ENCODE measurements at places on chromosomes 1 and 21. TPM values are rescaled to one million over a fixed set of nuclear protein-coding genes. Genes with fewer than 3 reads are reported as not detected.

GRCh38 chr1:99516141-99516540 lies 129.8 kb upstream of the PALMD start:
- DNase-seq, result no peak

GRCh38 chr1:64686828-64687724 lies 57.8 kb upstream of the RAVER2 start:
- peak; percentile 63 for DNase-seq

The TSHB gene
- not detected for polyA plus RNA-seq

DNA sequence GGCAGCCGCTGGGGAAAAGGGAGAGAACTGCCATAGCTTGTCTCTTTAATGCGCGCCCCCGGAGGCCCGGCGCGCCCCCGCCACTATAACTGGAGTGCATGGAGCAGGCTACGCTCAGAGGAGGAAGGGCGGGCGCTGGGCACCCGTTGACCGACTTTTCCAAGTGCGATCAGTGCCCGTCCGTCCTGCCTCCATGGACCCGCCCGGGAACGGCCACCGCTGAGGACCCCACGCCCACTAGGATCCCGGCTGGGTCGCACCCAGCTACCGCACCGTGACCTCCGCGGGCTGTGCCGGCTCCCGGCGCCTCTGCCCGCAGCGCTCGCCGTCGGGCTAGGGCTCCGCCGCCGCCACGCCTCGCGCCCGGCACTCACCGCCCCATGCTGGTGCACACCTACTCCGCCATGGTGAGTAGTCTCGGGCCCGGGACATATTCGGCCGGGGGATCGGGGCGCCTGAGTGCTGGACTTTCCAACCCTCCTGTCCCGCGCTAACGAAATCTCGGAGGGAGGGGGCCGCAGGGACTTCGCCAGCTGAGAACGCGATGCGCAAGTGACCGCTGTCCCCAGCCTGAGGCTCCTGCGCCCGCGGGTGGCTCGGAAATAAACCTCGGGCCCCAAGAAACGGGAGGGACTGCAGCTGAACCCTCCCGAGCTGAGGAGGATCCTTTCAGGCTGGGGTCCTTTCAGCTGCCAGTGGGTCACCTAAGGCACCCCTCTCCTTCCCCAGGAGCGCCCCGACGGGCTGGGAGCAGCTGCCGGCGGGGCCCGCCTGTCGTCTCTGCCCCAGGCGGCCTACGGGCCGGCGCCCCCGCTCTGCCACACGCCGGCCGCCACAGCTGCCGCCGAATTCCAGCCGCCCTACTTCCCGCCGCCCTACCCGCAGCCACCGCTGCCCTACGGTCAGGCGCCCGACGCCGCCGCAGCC lies at the start of gene TFAP2E:
TFAP2E (plus strand) TSS at position 117 of the 927 bp plus-strand sequence; CDS start at position 381, 264 bp downstream.
- DNase-seq, result peak; percentile 53

- DNase-seq, result no peak
These were observed at the start of gene SLC5A9 for GRCh38 chr1:48222501-48223242. SLC5A9 (plus strand) TSS chr1:48222716; CDS start chr1:48222737, 21 bp downstream.

DNA sequence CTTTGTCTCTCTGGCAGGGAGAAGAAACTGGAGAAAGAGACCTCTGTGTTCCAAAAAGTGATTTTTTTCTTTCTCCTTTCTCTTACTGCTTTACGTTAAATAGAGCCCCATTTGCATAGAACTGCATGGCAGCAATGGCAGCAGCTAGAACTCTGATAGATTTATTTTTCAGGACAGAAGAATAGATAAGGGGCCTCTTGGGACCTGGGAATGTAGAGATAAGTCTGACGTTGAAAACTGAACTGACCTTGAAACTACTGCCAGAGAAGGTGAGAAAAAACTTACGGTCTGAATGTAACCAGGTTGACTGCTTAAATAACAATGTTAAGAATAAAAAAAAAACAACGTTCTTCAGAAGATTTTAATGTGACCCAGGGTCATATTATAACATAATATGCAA lies 25.4 kb upstream of the B3GALT5 start:
- DNase-seq, result no peak

- no peak for DNase-seq
These were observed 120.1 kb upstream of the RUNX3 start for GRCh38 chr1:25050165-25050564.

The ZNF672 gene
- 24.6 TPM for polyA plus RNA-seq

GRCh38 chr21:30479259-30479658 lies 908 bp downstream of the KRTAP19-1 start:
- DNase-seq, result no peak

The ACTA1 gene
- polyA plus RNA-seq, result 3.9 TPM

- no peak for DNase-seq
These were observed 364 bp downstream of the GOLPH3L start for GRCh38 chr1:150696590-150696989.

GRCh38 chr1:107557095-107557494 lies 407.9 kb downstream of the VAV3 start:
- no peak for DNase-seq

- no peak for DNase-seq
These were observed 168.1 kb downstream of the DUSP10 start for GRCh38 chr1:221573756-221574155.

GRCh38 chr1:195475568-195475967 lies 1132.7 kb downstream of the KCNT2 start:
- no peak for DNase-seq

DNA sequence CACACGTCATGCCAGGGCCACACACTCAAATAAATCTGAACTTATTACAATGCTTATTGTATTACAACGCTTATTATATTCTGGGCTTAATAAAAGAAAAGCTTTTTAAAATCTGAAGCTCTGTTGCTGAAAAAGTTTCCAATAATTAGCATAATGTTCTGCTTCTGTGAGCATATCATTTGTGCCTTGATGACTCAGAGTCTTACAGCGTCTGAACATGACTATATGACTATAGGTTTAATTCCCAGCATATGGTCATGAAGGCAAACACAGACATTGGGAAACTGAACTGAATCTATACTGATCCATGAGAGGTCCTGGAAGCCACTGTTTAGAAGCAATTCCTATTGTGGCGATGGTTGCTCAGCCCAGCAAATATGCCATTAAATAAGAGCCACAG lies 66.3 kb downstream of the SIM2 start:
- DNase-seq, result no peak

DNA sequence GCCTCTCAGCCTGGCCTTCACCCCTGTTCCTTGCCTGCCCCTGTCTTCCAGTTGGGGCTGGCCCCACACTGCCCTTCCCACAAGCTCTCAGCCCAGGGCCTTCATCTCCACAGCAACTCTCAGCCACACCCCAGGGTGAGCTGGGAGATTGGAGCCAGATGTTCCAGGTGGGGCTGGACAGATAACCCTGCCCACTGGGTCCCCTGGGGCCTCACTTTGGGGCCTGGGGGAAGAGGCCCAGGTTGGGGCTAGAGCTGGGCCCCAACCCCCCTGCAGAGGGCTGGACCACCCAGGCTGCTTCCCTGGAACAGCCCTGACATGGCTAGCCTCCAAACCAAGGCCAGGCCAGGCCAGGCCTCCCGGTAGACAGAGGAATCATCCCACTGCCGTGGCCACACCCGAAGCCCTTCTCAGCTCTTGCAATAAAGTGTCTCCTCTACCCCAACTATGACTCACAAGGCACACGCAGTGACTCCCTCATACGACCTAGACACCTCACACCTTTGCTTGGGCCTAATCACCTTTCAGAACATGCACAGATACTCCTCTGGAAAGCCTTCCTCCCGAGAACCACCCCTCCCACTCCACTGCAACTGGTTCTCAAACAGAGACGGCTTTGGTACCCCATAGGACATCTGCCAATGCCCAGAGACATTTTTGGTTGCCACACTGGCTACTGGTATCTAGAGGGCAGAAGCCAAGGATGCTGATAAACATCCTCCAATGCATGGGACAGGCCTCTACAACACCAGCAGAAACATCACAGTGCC lies 22.2 kb downstream of the SLC2A1 start:
- no peak for DNase-seq

- no peak for DNase-seq
These were observed 193.0 kb upstream of the PBX1 start for GRCh38 chr1:164366014-164366413.

- peak; percentile 45 for DNase-seq
These were observed 16.9 kb upstream of the EFCAB14 start for GRCh38 chr1:46735708-46736324.

- no peak for DNase-seq
These were observed 179.5 kb downstream of the GALNT2 start for GRCh38 chr1:230246551-230246950.

DNA sequence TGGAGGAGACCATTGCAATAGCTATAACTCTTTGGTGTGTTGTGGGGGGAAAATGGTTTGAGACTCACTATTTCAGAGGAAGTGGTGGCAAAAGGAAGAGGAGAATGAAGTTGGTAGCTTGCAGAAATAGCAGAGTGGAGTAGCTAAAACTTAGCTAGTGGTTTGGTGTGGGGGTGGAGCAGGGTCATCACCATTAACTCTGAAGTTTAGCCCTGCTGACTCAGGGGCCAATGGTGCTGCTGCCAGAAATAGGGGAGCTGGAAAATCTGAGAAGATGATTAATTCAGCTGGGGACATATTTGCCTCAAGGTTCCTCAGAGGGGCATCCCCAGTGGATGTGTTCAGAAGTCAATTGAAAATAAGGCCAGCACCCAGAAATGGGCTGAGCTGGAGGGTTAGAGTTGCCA lies 65.4 kb downstream of the RUNX1 start:
- DNase-seq, result no peak

The CLCA4 gene
- not detected for polyA plus RNA-seq

DNA sequence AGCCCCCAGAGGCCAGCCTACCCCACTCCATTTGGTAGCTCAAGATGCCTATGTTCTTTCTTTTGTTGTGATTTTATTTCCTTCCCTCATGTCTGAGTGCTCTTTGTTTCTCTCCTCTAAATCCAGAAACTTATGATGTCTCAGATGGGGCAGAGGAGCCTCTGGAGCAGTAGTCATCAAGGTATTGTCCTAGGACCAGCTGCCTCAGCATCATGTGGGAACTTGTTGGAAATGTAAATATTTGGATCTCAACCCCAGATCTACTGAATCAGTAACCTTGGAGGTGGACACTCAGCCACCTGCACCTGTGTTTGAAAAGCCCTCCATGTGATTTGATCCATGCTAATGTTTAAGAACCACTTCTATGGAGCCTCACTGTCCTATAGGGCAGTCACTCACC lies 593.1 kb upstream of the PLXNA2 start:
- DNase-seq, result no peak

DNA sequence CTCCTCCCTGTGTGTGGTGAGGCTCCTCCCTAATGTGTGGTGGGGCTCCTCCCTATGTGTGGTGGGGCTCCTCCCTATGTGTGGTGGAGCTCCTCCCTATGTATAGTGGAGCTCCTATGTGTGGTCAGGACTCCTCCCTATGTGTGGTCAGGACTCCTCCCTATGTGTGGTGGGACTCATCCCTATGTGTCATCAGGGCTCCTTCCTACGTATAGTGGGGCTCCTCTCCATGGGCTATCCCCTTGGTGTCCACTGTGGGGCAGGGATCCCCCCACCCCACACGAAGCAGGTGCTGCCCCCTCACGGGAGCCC lies 29.6 kb downstream of the PRSS38 start:
- no peak for DNase-seq

DNA sequence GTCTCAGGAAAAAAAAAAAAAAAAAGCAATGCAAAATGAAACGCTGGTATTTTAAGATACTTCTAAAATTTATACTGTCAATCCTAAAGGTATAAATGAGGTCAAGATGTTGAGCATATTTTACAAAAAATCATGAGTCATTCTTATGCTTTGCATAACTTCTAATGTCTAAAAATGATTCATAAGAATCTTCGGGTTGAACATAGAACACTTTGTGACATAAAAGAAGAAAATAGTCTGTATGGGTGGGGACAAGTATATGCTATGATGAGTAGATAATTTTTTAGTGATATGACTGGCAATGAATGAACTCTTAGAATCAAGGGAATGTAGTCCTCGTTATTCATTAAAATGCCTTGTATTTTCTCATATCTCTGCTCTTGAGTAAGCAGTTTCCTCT lies 416.9 kb upstream of the USP24 start:
- no peak for DNase-seq

All from right lung (tissue), 10 donors.